ENCODE measurements at places on chromosomes 11 and 22. TPM values are rescaled to one million over a fixed set of nuclear protein-coding genes. Genes with fewer than 3 reads are reported as not detected.
A peak's percentile ranks its signal among the peaks of the same experiment; 100 is the strongest.

- DNase-seq: no peak
Measured at GRCh38 chr11:57399972-57400578, 9.6 kb upstream of the PRG2 start.

GRCh38 chr11:31806186-31806927 is 4.8 kb downstream of the PAX6 start:
- no peak for DNase-seq

- no peak for DNase-seq
Measured at GRCh38 chr11:35141571-35141971, 2.6 kb downstream of the CD44 start.

DNA sequence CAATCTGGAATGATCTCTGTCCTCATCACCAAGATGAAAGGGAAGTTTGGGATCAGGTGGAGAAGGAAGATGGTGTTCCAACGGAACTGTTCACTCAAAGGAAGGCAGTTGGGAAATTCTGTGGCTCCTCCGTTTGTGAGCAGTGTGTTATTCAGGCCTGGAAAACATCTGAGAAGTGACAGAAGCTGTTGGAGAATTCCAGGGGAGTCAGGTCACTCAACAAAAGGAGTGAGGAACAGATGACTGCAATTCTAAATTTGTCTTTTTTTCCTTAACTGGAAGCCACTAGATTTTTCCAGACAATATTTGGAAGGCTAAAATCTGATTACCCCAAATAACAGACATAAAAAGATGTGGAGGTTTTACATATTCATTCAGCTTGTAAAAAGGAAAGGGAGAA is 107.8 kb downstream of the CD44 start:
- DNase-seq: peak; percentile 62

- no peak for DNase-seq
Measured at GRCh38 chr11:11975201-11976092, 33.0 kb downstream of the DKK3 start.

GRCh38 chr11:110095554-110095953 is 2.4 kb downstream of the ZC3H12C start:
- DNase-seq: no peak

DNA sequence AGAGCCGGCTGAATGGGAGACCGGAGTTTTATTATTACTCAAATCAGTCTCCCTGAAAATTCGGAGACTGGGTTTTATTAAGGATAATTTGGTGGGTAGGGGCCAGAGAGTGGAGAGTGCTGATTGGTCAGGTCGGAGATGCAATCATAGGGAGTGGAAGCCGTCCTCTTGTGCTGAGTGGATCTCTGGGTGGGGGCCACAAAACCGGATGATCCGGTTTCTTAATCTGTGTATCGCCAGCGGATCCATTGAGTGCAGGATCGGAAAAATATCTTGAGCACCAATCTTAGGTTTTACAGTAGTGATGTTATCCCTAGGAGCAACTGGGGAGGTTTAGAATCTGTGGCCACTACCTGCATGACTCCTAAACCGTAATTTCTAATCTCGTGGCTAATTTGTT is 886 bp upstream of the NIPSNAP1 start:
- DNase-seq: no peak

GRCh38 chr11:17802491-17802890 is 67.9 kb downstream of the KCNC1 start:
- no peak for DNase-seq

DNA sequence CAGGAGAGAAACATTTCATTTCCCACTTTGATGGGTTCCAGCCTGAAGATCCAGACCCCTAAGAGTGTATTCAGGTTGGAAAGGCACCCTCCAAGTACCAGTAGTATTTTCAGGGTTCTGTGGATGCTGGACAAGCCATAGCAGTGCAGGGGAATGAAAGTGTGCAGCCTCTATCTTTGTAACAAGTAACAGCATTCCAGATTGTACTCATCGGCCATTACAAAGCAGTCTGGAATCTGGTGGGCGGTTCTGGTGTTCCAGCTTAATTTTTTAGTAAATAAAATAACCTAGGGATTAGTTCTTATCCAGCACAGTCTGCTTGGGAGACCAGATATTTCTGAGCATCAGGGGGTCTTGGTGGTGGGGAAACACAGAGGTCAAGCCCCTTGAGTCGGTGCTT is 22.6 kb downstream of the APLNR start:
- DNase-seq: peak; percentile 86

DNA sequence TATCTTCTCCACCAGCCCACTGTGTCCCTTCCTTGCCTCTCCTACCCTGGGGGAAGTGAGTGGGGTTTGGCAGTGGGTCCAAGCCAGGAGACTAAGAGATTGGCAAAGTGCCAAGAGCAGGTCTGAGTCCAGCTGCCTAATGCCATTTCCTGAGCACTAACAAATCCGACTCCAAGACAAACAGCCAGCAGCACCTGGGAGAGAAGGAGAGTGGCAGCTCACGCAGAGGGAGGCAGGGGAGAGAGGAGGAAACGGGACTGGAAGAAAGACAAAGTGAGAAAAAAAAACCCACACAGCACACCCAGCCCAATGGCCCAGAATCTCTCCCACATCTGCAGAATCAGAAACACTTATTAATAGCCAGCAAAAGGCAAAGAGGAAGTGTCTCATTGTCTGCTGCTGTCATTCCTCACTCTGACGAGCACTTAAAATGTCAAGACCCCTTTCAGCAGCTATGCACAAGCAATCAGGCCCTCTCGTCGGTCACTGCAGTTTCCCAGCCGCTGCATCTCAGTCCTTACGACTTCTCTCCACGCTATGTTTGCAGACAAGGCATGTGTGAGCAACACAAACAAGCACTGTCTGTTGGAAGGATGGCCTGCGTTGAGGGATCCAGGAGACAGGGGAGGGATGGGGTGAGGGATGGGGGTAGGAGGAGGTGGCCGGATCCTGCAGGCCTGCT is 558.4 kb upstream of the CADM1 start:
- DNase-seq: no peak

DNA sequence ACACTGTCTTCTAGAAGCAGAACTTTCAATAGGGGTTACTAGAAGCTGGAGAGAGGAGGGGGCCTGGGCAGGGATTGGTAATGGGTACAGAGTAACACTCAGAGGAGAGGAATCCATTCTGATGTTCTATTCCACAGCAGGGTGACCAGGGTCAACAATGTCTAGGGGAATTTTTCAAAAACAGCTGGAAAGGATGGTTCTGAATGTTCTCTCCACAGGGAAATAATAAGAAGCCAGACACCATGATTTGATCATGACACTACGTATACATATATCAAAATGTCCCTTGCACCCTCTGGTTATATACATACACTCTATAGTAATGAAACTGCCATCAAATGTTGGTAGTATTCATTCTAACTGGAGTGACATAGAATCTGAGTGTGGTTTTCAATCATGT is 111.2 kb upstream of the TOP3B start:
- DNase-seq: peak; percentile 25

GRCh38 chr22:31160328-31160978 is 471 bp downstream of the RNF185 start:
- peak; percentile 31 for DNase-seq

GRCh38 chr11:131759140-131759539 is 388.7 kb downstream of the NTM start:
- DNase-seq: no peak

GRCh38 chr11:83364500-83365045 is 78.4 kb upstream of the CCDC90B start:
- DNase-seq: no peak

GRCh38 chr11:8732748-8733241 is 50.2 kb downstream of the RPL27A start:
- peak; percentile 80 for DNase-seq

DNA sequence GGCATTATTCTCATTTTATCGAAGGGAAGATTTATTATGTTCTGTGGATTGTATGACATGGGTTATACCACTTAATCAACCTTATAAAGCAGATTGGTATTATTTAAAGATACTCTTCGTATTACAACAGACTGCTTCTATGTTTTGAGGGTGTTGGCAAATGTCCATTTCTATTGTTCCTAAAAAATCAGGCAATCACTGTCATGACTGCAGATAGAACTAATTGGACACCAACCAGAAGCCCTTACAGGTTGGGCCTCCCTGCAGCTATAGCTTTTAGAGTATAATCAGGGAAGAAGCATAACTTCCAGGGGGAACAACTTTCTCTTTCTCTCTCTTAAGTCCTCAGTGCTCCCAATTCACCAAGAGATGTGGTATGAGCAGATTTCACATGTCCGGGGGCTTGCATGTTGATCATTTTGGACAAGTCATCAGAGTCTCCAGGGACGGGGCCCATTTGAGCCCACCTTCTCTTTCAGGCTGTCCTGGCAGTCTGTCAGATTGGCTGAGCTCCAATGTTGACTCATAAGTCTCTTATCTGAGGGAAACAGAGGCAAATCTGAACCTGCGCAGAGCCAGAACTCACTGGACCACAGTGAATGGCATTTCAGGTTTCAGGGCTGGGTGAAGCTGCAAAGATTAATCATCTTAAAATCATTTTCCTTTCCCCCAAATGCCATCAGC is 264.0 kb upstream of the CCDC90B start:
- no peak for DNase-seq

- peak; percentile 73 for DNase-seq
Measured at GRCh38 chr11:72278905-72279304, 34.9 kb upstream of the PHOX2A start.

GRCh38 chr22:45549762-45550378 is 47.2 kb downstream of the FBLN1 start:
- no peak for DNase-seq

DNA sequence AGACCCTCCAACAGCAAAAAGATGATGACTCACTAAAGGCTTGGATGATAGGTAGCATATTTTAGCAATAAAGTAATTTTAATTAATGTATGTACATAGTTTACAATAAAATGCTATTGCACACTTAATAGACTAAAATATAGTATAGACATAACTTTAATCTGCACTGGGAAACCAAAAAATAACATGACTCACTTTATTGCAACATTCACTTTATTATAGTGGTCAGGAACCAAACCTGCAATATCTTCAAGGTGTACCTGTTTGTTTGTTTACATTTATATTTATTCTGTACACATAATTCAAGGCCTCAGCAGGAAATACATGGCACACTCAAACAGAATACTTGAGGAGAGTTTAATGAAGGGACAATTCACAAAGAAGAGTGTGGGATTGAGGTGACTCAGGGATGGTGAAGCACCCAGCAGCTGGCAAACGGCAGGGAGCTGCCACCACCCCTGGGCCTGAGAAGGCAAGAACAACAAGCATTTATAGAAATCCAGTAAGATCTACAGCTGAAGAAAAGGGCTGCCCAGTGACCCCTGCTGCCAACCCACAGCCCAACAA is 51.5 kb upstream of the POU2AF2 start:
- DNase-seq: no peak

DNA sequence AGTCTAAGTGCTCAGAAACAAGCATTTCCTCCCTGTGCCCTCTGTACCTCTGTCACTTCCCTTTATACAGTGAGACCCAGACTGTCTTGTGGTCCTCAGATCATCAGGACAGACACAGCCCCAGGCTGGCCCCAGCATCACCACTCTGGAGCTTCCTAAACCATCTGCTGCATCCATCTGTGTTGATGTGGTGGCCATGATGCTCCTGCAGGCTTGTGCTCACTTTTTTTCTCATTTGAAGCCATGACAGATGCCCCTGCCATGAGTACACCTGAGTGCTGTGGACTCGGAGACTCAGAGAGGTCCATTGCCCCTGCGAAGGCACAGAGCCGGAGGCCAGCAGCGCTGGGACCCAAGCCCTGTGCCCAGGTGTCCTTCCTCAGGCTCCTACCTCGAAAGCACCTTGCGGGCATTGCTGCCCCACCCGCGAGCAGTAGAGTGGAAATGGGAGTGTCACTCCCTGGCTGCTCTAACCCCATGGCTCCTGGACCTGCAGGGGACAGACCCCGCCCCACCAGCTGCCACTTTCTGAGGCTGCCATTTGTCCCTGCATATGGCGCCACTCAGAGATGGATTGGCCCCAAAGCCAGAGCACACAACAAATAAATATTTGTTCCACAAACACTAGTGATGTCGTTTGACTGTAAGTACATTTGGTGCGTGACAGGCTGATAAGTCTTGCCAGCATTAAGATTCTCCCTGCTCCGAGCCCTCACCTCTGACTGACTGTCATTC is 593.5 kb downstream of the TBC1D22A start:
- DNase-seq: no peak

- DNase-seq: peak; percentile 63
Measured at GRCh38 chr11:119584193-119585042, 144.6 kb downstream of the NECTIN1 start.

- no peak for DNase-seq
Measured at GRCh38 chr11:85855341-85855656, at the start of gene CCDC83. TSS of gene CCDC83 (plus strand) at chr11:85855383. CDS start at chr11:85865124, 9,741 bp downstream.

DNA sequence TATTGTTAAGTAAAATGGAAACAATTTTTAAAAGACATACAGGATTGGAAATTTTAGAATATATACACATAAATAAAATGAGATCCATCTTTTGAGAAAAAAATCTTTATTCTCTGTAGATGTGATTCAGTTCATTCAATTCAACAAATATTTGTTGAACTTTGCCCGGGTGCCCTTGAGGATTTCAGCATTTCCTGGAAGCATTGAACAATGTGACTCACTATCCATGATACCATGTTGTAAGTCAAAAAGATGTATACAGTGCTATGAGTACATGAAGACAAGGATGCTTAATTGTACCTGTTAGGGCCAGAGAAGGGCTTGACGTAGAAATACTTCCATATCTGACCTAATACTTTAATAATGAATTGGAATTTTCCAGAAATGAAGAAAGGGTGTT is 353.7 kb downstream of the METTL15 start:
- peak; percentile 30 for DNase-seq

- no peak for DNase-seq
Measured at GRCh38 chr11:120808616-120809050, 215.3 kb upstream of the TBCEL start.

DNA sequence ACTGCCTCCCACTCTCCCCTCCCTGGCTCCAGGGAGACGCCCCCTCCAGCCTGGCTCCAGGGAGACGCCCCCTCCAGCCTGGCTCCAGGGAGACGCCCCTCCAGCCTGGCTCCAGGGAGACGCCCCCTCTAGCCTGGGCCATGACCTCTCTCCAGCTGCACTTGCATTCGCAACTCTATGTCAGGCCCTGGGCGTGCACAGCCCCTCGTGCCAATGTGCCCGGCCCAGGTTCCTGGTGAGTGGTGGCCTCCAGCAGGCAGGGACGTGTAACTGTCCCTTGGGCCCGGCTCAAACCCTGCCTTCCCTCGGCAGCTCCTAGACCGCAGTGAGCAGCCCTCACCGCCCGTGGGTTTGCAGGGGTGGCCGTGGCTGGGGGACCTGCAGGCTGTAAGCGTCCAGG is 6.9 kb downstream of the MUC6 start:
- DNase-seq: no peak

GRCh38 chr22:29163808-29164207 is 41.9 kb upstream of the EMID1 start:
- DNase-seq: no peak

DNA sequence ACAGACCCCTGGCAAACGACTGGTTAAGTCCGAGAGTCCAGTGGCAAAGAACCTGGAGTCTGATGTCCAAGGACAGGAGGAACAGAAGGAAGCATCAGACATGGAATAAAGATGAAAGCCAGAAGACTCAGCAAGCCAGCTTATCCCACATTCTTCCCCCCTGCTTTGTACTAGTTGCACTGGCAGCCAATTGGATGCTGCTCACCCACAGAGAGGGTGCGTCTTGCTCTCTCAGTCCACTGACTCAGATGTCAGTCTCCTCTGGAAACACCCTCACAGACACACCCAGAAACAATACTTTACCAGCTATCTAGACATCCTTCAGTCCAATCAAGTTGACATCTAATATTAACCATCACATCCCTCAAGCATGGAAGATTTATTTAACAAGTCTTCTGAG is 1265.8 kb upstream of the CNTN5 start:
- no peak for DNase-seq

Gene GLYATL2
- total RNA-seq: 0.36 TPM

Gene SLC22A25
- not detected for total RNA-seq

Gene RAB3IL1
- total RNA-seq: 0.72 TPM

Gene INPP5J
- total RNA-seq: 0.28 TPM

Gene C22orf15
- total RNA-seq: 2.3 TPM

Gene API5
- total RNA-seq: 59.9 TPM

Gene KCNJ11
- not detected for total RNA-seq

Gene SLC1A2
- total RNA-seq: 0.56 TPM
